ENCODE measurements at places on chromosomes 5 and 9.

- DNase-seq, result no peak
Measured at GRCh38 chr9:92665836-92666235, 4.1 kb downstream of the IPPK start.

GRCh38 chr5:6752782-6753181, 39.5 kb downstream of the TENT4A start:
- no peak for DNase-seq

DNA sequence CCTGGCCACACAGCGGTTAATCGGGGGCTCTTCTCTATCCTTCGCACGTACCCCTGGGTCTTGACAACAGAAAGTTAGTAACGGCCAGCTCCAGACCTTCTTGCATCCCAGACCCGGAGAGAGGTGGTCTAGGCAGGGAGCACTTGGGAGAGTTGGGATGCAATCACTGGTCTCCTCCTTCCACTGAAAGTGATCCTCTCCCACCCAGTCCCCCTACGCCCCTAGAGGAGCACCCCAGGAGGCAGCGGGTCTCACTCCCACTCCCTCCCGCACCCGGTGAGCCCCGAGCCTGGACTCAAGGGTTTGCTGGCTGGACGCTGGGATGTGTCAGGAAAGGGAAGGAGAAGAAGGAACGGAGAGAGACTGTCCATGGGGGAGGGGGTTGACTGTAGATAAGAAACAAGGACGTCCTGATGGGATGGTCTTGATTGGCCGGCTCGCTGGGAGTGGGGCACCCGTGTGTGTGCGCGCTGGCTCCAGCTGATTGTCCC, 2.0 kb downstream of the RORB start:
- DNase-seq, result no peak

- no peak for DNase-seq
Measured at GRCh38 chr5:156704139-156704538, 146.0 kb upstream of the PPP1R2B start.

GRCh38 chr5:94223235-94223634, 395.2 kb downstream of the KIAA0825 start:
- DNase-seq, result no peak
